ENCODE measurements at places on chromosomes 1 and 21.

GRCh38 chr21:23887725-23888306 is 1719.5 kb downstream of the MRPL39 start:
- no peak for DNase-seq

DNA sequence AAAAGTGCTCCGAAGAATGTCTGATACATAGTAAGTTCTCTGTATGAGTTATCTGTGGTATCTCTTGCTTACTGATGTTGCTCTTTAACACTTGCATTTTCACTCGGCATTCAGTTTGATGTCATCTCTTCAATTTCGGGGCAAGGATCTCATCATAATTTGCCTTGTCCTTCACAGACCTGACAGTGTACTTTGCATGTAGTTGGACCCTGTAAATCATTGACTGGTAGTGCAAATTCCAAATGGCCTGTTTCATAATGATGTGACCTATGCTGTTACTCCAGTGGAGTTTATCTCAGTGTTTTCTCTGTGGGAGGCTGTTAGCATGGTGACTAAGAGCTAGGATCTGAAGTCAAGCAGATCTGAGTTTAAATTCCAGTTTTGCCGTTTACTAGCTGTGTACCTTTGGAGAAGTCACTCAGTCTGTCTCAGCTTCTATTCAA is 34.2 kb upstream of the ABCD3 start:
- DNase-seq = no peak

DNA sequence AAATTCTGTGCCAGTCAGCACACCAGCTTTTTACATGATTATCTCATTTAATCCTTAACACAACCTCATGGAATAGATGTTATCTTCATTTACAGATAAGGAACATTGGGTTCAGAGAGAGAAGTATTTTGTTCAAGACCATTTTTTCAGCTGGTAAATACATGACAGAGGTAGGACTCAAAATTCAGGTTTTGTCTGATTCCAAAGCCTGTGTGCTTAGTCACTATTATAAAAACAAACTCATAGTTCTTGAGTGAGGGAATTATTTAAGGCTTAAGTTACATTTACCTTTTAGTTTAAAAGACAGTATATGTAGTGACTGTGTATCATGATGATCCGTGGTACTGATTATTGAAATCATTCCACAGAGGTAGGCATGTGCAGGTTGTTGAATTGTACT is 125.2 kb downstream of the MAGI3 start:
- DNase-seq = no peak

- no peak for DNase-seq
These were observed 454.1 kb upstream of the USP24 start for GRCh38 chr1:55669293-55669692.

DNA sequence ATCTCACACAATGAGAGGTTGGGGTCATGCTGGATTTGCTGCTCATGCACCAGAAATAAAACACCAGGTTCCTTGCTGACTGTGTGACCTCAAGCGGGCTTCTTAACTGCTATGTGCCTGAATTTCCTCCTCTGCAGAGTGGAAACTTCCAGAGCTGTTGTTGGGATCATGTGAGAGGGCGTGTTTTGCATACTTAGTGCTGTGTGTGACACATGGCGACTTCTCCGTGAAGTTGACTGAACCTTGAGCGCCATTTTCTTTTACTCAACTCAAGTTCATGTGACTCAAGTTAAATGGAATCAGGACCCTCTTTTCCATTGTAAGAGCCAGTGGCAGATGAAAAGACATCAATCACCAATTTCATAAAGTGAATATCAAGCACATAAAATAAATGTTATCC is 224.0 kb downstream of the KIF26B start:
- DNase-seq = no peak

- DNase-seq = no peak
These were observed 15.5 kb upstream of the GFI1 start for GRCh38 chr1:92502247-92502646.

- DNase-seq = no peak
These were observed 81.8 kb downstream of the WDR4 start for GRCh38 chr21:42797522-42797921.

DNA sequence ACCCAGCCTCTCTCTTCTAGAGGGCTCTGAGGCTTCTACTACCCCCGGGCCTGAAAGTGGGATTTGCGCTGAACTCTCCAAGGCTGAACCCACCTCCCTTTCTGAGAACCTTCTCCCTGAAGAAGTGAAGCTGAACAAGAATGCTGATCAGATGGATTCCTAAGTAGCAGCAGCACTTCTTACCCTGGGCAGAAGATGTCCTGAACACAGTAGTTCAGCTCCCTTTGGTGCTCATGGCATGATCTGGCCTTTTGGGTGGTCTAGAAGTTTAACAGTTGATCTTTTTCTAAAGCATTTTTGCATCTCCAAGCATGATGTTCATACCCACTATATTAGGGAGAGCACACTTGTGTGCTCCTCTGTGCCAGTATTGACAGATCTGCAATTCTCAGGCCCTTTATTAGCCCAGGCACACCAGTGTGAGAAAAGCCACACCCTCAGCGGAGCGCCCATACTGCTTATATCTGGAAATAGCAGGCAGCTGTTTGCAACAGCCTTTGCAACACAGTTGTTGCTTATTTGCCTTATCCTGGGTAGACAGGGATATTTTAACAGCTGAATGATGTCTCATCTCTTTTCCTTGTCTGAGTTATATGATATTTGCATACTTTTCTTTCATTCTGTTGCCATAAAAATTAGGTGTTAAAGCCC is 34.2 kb downstream of the CNN3 start:
- DNase-seq = no peak

DNA sequence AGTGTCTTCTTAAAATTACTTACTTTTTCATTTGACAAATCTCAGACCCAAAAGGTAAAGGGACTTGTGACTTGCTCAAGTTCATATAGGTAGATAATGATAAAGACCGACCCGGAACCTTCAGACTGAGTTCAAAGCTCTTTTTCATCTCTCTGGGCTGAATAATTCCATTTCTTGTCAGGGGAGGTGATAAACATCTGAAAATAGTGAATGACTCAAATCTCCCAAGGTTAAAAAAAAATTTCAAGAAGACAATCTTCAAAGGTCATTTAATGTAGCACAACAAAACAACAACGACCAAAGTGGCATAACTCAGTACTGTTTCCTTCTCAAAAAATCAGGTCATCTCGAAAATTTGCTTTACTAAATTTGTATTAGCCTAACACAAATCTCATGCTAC is 20.6 kb downstream of the LUZP1 start:
- no peak for DNase-seq

- no peak for DNase-seq
These were observed 492 bp upstream of the PGM1 start for GRCh38 chr1:63592536-63593302.

DNA sequence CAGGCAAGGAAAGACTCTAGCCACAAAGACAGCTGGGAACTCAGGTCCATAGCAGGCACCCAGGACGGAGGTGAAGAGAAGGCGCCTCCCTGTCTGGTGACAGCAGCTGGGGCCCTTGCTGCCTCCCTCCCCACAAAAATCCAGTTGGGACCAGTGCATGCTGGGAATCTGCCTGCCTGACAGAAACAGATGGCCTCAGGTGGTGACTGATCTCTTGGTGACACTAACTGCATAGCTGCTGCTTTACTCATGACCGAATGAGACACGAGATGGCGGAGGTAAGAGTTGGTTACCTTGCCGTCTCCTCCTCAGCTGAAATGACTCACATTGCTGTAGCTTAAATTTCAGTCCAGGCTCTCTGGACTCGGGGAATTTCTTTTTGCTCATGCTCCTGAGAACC is 130.3 kb downstream of the FGGY start:
- DNase-seq = no peak

DNA sequence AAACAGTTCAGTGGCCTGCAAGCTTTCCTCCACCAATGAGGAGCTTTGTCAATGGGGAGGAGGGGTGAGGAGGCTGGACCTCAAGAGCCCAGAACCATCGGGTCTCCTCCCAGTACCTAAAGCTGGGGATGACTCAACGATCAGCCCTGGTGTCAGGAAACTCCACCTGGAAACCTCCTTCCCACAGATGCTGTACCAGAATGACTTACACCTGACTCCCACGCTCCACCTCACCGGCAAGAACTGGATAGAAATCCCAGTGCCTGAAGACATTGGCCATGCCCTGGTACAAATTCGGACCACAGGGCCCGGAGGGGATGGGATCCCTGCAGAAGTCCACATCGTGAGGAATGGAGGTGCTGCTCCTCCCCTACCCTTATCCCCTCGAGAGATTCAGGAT is 11.4 kb downstream of the TMEM81 start:
- DNase-seq = no peak

DNA sequence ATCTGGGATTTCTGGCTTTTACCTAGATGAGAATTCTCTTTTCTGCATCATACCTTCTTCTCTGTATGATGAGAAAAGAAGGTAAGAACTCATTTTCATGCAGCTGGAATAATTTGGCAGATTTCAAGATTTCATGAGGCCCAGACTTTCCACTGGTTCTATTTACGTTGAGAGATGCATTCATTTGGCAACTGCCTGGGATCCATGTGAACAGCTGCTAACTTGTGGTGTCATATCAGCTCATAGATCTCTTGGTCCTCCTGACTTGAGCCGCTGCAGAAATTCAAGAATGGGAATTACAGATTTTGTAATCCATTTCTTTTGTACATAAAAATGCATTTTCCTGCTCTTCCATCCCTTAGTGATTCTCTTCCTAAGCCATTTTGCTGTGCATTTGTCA is 17.1 kb upstream of the C1orf87 start:
- DNase-seq = no peak

DNA sequence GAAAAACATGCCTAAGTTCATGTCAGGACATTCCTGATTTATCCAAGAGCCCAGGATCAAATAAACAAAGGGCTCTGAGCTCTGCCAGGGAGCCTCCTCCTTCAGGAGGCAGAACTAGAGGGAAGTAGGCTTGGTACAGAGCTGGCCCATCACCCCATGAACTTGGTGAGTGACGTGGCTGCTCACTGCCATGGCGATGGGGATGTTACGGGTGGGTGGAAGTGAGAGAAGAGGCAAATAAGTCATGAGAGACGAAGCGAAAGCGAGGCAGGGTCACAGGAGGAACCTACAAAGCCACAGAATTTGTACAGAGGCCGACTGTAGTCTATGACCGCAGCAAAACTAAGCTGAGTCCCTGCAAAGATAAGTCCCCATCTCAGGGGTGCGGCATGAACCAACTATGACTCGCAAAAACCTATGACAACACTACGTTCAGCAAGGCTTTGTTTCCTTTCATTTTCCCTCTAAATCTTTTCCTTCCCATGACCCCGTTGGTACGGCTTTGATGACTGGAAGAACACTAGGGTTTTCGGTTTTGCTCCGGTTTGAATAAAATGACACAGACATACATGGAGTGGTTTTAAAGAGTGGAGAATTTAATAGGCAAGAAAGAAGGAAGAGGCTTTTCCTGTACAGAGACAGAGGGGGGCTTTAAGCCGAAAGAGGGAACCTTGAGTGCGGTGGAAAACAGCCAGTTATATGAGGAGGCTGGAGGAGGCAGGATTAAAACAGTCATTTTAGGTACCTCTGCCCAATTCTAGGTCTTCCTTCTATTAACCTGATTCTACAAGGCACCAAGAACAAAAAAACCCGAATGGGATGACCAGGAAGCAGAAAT is 74.1 kb downstream of the CD46 start:
- no peak for DNase-seq

DNA sequence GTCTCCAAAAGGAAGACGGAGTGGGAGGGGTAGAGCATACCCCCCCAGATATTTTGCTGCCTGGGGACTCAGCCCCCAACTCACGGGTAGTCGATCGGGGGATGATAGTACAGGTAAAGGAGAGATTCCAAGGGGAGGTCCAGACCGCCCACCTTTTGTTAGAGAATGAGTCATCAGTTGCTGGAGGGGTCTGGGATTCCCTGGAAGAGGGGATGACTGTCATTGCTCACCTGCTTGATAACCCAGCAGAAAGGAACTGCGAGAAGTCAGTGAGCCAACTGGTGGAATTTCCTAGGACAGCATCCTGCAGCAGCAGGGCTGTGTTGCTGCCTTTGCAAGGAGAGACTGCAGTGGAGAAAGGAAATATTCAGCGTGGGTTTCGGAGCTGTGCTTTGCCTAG is 64.4 kb downstream of the MACF1 start:
- peak; percentile 9 for DNase-seq

- no peak for DNase-seq
These were observed 5.2 kb downstream of the TMCO1 start for GRCh38 chr1:165763442-165763841.

DNA sequence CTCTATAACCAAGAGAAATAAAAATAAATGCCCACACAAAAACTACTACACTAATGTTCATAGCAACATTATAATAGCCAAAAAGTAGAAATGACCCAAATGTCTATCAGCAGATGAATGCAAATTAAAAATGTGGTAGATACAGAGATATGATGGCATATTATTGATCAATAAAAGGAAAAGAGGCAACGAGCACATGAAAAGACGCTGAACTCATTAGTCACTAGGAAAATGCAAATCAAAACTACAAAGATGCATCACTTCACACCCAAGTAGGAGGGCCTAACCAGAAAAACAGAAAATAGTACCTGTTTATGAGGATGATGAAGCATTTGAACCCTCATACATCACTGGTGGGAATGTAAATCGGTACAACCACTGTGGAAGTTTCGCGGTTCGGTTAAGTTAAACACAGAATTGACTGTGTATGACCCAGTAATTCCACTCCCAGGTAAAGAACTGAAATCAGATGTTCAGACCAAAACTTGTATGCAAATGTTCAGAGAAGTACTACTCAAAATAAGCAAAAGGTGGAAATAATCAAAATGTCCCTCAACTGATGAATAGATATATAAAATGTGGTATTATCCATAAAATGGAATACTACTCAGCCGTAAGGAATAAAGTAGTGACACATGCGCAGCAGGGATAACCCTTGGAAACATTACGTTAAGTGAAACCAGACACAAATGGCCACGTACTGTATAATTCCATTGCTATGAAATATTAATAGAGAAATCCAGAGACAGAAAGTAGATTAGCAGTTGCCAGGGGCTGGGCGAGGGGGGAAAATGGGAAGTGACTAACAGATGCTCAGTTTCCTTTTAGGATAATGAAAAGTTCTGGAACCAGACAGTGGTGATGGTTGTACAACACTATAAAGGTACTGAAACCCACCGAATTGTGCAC is 3.1 kb downstream of the USP48 start:
- DNase-seq = no peak

- DNase-seq = no peak
These were observed 32.8 kb downstream of the INTS7 start for GRCh38 chr1:212002536-212002935.

GRCh38 chr1:71582673-71583072 is 501.8 kb upstream of the ZRANB2 start:
- DNase-seq = no peak

- no peak for DNase-seq
These were observed 15.4 kb downstream of the NOL9 start for GRCh38 chr1:6538956-6539355.

DNA sequence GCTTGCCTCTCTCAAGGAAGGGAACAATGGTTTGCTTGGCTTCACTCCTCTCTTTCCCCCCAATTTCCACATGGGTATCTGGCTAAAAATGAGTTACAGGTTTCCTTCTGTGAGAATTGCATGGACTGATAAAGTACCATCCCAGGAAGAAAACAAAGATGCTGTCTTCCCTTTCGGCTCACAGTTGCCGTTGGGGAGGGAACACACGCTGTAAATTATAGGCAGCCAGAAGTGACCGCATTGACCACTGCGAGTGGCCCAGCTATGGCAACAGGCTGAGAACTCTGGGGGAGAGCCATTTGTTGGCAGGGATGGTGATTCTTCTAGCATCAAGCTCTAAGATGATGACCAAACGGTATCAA is 2.9 kb downstream of the RUNX1 start:
- no peak for DNase-seq
